T-helper 2 cell treated with Interferon-gamma antibody and Interleukin-4, amounts not matched to agents 100 ng/mL and 5 ng/mL, for 36 hours (primary cell): ENCODE measurements at places on chromosomes 7 and 10. TPM values are rescaled to one million over a fixed set of nuclear protein-coding genes. Genes with fewer than 3 reads are reported as not detected.

Gene CUZD1
- 3.4 and 4.1 TPM in 2 replicates for total RNA-seq

Gene PNLIPRP2
- total RNA-seq: not detected in 2 replicates

Gene LBX1
- total RNA-seq: not detected in 2 replicates

Gene ASAH2
- 1.3 and 1.7 TPM in 2 replicates for total RNA-seq

Gene CCL24
- not detected in 2 replicates for total RNA-seq

Gene FRMPD2
- total RNA-seq: not detected in 2 replicates

Gene FRA10AC1
- 17.5 and 21.8 TPM in 2 replicates for total RNA-seq

Gene MOGAT3
- total RNA-seq: not detected in 2 replicates

Gene CRHR2
- total RNA-seq: not detected in 2 replicates

Gene TSPAN15
- total RNA-seq: 1.0 TPM in 2 replicates

Gene CFAP69
- total RNA-seq: not detected in 2 replicates

Gene NKX2-3
- total RNA-seq: not detected in 2 replicates

Gene LRRN3
- total RNA-seq: 132 and 138 TPM in 2 replicates

Gene SLIT1
- total RNA-seq: 0.59 and 0.77 TPM in 2 replicates

Gene ADIRF
- not detected in 2 replicates for total RNA-seq

Gene ZNF746
- 20.5 and 21.9 TPM in 2 replicates for total RNA-seq

Gene KNDC1
- 0.48 and 0.57 TPM in 2 replicates for total RNA-seq

Gene GDF2
- total RNA-seq: not detected in 2 replicates

Gene PKD2L1
- total RNA-seq: 0.14 and 0.20 TPM in 2 replicates

Gene CALHM3
- total RNA-seq: 0.14 TPM in 1 of 2 replicates, not detected in the other

Gene PLAU
- total RNA-seq: 4.5 and 4.8 TPM in 2 replicates

Gene SPACDR
- total RNA-seq: 3.2 and 3.3 TPM in 2 replicates

Gene CPA2
- total RNA-seq: not detected in 2 replicates

Gene TEX36
- not detected in 2 replicates for total RNA-seq

Gene PRF1
- total RNA-seq: 72.2 and 78.3 TPM in 2 replicates

Gene FAM25G
- total RNA-seq: not detected in 2 replicates

Gene PRKCQ
- total RNA-seq: 57.3 and 57.6 TPM in 2 replicates
